Stimulated activated CD8-positive, alpha-beta memory T cell treated with anti-CD3 and anti-CD28 coated beads, Interleukin-4, amount 100 ng/mL, for 1 hour (primary cell): ENCODE measurements at places on chromosomes 6 and 20.

- no peak for DNase-seq
These were observed 11.0 kb downstream of the BTNL2 start for GRCh38 chr6:32396028-32396427.

- no peak for DNase-seq
These were observed 9.2 kb downstream of the SMIM28 start for GRCh38 chr6:138386897-138387296.

- peak; percentile 17 for DNase-seq
These were observed 6.0 kb upstream of the LATS1 start for GRCh38 chr6:149723771-149724417.

GRCh38 chr6:47098570-47098993 lies 56.5 kb upstream of the ADGRF1 start:
- no peak for DNase-seq

DNA sequence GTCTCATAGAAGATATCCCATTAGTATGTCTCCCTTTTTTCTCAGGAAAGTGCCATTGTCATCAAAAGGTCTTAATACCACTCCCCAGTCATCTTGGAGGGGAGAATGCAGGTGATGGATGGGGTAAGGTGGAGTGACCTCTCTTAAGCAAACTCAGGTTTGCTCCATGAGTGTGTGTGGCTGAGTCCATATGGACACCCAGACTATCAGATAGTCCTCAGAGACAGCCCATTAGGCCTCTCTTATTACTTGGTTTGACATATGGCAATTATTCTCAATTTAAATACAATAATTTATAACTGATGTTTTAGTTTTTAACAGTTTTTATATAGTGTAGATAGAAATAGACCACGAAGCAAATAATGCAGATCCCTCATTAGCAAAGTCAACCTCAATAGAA lies 23.2 kb downstream of the LAMA4 start:
- no peak for DNase-seq

DNA sequence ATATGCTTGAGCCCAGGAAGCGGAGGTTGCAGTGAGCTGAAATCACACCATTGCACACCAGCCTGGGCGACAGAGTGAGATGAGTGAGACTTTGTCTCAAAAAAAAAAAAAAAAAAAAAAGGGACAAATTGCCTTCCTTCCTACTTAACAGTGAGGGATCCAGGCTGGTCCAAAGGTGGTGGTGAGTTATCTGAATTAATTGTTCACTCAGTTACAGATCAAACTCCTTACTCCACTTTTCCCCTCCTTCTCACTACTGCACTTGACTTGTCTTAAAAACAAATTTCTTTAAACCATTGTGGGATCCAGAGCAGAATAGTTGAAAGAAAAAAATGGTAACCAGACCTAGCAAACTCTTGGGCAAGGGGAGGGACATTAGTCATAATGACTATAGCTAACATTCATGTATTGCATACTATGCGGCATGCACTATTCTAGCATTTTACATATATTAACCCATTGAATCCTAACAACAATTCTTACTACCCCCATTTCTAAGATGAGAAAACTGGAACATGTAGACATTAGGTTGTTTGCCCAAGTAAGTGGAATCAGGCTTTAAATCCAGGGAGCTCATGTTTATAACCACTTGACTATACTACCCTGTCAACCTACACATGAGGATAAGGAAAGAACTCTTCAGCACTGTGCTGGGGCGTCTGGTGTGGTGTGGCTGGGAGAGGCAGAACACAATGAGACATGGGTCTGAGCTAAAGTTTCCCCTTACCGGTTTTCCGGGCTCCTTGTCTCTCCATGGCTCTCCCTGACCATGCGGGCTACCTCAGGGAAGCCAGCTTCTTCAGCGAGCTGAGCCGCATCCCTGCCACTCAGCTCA lies 1.5 kb downstream of the GPANK1 start:
- DNase-seq = no peak

DNA sequence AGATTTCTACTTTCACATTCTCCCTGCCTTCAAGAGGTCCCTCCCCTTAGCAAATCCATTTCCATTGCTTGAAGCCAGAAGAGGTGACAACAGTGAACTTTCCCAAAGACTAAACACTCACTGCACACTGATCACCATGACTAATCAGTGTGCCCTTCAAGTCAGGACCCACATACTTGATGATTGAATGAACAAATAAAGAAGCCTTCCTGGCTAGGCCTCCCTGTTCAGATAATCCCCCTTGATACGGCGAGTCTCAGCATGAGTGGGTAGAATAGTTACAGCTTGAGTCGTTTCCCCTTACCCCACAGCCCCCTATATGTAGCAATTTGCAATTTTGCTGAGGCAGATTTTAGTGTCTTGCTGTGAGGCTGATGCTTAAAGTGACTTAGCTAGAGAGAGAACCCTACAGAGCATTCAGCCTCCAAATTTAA lies 102.2 kb downstream of the UNC5CL start:
- no peak for DNase-seq

DNA sequence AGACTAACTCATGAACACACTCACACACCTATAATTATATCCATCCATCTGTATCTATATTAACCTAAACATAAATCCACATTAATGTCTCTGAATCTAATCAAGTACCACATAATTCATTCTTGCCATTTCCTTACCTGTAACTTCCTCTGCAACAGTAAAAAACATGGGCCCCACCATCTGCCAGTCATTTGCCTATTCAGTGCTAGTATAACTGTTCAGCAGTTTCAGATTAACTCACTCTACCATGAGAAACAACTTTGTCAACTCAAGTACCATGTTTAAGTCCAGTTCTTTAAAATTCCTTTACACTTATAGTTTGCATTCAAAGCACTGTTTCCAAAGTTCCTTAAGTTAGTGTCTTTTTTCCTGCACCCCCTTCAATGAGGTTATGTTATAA lies 68.8 kb downstream of the LAMP5 start:
- no peak for DNase-seq

DNA sequence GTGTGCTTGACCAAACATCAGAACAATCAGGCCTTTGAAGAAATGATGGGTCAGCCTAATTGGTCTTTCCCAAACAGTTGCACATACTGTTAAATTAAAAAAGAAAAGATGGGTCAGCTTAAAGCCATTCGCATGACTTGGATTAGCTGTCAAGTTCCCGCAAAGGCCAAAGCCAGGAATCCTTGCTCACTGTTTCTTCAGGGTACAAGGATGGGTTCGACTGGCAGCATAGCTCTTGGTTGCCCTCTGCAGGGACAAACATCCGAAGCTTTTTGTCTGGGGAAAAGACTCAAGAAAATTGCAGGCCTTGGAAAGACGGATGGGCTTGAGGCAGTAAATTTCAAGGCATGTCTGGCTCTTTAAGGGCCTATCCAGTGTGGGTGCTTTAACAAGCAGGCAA lies 168.0 kb downstream of the HDGFL1 start:
- DNase-seq = no peak

GRCh38 chr6:88680654-88681053 lies 282.8 kb downstream of the RNGTT start:
- no peak for DNase-seq

DNA sequence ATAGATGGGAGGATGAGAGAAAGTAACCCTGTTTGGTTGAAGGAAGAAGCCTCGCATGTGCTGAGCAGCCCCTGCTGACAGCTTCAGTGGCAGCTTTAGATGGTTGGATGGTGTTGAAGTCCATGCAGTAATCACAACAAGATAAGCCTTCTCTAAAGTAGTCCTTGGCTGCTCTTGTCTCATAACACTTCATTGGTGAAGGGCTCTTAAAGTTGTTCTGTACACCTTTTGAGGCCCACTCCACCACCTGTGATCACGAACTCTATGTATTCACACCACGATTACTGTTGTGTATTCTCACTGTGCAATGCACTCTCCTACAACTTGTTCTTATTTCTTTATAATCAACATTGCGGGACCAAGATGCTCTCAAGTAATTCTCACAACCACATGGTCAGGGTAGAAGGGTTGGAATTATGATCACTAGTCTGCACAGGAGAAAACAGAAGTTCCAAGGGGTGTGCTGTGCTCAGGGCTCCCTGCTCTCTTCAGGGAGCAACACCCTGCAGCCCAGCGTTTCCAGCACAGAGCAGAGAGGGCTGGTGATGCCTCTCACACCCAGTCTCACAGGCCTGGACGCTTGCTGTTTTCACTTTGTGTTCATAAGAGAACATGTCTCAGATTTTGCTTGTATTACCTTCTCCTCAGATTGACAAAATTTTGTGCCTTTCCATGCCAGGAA lies 294.4 kb downstream of the SMOC2 start:
- no peak for DNase-seq

- no peak for DNase-seq
These were observed 4.5 kb upstream of the TNFAIP3 start for GRCh38 chr6:137862419-137863090.

DNA sequence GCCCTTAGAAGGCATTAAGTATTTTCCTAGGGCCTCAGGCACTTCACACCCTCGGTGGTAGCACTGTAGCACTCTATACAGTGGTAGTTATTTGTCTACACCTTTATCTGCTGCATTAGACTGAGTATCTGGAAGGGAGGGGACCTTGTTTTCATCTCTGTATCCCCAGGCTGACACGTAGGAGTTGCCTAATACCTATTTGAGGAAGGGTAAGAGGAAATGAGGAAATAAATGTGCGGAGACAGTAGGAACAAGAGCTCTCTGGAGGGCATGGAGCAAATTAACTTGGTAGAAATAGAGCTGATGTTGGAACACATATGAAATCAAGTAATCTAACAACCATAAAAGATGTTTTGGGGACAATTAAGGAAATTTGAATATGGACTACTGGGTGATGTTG lies 3.9 kb downstream of the CNPY3 start:
- no peak for DNase-seq

- no peak for DNase-seq
These were observed 110.8 kb downstream of the ERMARD start for GRCh38 chr6:169862043-169862891.

DNA sequence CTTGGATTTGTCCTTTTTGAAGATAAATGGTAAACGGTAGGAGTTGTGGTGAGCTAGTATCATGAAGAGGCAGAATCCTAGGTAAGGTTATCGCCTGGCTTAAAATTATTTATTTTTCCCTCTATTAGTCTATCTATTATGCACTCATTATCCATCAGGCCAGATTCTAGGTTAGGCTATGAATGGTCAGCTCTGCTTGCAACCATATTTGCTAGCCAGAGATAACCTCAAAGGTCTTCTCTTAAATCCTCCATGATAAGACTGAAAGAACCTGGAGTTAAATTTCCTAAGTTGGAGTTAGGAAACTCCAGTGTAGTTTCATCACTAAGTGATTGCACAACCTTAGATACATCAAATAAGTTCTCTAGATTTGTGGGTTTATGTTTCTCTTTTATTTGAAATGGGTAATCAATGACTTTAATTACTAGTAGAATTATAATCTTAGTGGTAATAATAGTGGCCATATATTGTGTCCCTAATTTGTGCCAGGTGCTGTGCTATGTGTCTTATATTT lies 302.1 kb upstream of the RUNX2 start:
- DNase-seq = no peak

GRCh38 chr6:30530014-30530413 lies 26.3 kb downstream of the GNL1 start:
- no peak for DNase-seq

DNA sequence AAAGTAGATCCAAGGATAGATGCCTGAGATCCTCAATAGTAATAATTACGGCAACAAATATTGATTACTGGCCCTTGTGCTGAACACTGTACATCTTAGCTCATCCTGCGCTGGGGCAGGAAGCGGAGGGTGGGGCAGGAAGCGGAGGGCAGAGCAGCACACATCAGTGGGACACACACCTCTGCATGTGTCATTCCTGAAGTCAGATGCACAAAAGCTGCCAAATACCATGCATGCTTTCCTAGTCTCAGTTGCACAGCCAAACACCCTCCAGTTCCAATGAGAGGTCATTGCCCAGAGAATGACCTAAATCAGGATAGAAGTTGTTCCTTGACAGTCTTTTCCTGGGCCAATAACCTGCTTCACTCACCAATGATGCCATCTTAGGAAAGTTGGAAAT lies 74.4 kb upstream of the FOXC1 start:
- no peak for DNase-seq

- DNase-seq = no peak
These were observed 111.3 kb downstream of the BTBD9 start for GRCh38 chr6:38528196-38528965.

- DNase-seq = no peak
These were observed 24.9 kb downstream of the ZNF334 start for GRCh38 chr20:46488451-46488850.

DNA sequence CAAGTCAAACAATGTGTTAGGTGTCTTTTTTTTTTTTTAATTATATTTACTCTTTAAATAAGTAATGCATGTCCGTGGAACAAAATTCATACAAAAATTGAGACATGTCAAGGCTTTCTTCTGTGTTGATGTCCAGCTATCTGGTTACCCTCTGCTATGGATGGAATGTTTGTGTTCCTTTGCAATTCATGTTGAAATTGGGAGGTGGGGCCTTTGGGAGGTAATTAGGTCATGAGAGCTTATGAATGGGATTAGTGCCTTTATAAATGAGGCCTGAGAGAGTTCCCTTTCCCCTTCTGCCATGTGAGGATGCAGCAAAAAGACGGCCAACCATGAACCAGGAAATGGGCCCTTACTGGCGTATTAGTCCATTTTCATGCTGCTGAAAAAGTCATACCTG lies 83.1 kb upstream of the KCNG1 start:
- DNase-seq = no peak

- peak; percentile 67 for DNase-seq
These were observed 7.3 kb downstream of the VWA7 start for GRCh38 chr6:31769684-31770371.

GRCh38 chr20:16801919-16802651 lies 53.9 kb downstream of the OTOR start:
- peak; percentile 14 for DNase-seq

DNA sequence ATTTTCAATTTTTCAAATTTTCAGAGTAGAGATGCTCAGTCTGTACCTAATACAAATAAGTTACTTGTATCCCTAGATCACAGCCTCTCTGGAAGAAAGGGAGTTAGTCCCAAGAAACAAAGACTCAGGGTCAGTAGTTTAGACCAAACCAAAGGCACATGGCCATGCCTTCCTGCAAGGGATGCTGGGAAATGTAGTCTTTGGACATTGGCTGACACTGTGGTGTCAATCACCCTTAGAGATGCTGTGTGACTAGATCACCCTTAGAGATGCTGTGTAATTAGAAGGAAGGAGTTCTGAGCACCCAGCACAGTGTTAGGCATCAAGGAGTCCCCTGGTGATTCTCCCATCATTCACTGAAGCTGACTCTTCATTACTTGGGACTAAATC lies 202.1 kb downstream of the NFATC2 start:
- no peak for DNase-seq

- no peak for DNase-seq
These were observed 182.1 kb downstream of the UTRN start for GRCh38 chr6:144467172-144467762.

GRCh38 chr6:2108700-2109306 lies 136.6 kb downstream of the GMDS start:
- DNase-seq = no peak
